ENCODE measurements at places on chromosomes 12 and 14.

GRCh38 chr14:69993326-69993725 is 114.1 kb downstream of the SMOC1 start:
- no peak for DNase-seq

DNA sequence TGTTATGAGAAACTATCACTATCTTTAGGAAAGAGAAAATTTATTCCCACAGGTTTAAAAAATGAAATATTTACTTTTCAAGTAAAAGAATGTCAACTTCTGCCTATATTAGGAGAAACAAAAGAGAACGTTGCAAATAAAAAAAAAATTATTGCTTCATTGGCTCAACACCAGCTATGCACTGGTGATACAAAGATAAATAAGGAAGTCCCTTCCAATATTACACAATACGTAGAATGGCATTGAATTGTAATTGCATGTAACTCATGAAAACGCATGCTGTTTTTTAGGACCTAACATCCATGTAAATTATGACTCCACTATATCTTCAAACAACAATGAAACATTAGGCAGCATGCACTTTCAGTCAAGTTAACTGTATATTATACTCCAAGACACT is 56.4 kb upstream of the RERGL start:
- DNase-seq: no peak

DNA sequence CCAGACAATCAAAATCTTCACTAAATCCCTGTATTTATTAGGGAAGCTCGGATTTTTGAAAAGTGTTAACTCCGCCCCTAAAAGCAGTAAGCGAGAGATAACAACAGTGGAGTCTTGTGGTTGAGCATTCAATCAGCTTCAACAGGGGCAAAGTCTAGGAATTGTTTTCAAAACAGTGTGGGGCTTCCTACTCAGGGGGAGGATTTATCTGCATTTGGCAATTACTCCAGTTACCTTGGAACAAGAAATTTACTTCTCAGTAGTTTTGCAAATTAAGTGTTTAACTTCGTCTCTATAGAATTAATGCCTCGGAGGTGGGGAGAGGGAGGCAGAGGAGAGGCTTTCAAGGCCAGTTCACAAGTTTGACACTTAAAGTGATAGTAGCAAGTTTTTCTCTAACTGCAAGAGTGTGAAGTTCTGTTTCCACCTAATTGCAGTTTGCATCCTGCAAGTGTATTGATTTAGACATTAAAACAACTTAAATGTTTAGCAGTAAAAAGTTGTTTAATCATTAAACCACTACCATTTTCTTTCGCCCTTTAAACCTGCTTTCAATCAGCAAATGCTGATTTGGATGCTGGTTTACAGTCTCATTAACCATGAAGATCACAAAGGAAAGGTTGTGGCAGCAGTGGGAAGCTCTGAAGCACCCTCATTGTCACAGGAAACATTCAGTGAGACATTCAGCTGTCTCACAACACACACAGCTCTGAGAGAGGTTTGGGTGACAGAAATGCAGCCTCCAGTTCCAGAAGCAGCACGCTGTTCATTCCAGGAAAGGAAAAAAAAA is 102.0 kb downstream of the HMGA2 start:
- DNase-seq: no peak

DNA sequence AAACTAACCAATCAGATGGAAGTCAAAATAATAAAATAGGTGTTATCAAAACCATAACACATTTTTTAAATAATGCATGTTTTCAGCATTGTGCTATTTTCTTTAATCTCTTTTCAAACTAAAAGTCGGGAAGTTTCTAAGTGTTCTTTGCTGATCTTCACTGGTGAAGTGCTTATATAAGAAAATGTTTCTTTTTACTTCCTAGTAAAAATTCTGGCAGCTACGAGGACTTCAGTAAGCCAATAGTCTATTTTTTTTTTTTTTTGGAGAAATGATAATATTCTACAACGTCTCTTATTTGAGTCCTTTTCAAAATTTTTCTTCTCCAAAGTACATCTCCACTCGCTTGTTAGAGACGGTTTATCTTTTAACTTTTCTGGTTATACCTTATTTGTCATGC is 448.0 kb downstream of the SLC6A15 start:
- no peak for DNase-seq

DNA sequence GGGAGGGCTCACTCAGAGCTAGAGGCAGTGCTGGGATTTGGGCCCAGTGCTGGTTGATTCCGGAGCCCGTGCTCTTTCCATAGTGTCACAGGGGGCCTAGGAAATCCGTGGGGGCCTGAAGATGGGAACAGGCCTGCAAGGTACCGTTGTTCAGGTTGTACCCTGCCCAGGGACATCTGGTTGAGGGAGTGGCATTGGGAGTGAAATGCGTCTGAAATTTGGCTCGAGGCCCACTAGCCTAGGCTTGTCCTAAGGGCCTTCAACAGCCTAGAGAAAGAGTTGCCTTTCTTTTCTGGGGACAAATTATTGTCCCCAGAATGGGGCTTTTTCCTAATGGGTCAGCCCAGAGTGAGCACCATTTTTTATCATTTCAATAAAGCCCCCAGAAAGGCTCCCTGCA is 26.4 kb upstream of the FAM222A start:
- DNase-seq: no peak

DNA sequence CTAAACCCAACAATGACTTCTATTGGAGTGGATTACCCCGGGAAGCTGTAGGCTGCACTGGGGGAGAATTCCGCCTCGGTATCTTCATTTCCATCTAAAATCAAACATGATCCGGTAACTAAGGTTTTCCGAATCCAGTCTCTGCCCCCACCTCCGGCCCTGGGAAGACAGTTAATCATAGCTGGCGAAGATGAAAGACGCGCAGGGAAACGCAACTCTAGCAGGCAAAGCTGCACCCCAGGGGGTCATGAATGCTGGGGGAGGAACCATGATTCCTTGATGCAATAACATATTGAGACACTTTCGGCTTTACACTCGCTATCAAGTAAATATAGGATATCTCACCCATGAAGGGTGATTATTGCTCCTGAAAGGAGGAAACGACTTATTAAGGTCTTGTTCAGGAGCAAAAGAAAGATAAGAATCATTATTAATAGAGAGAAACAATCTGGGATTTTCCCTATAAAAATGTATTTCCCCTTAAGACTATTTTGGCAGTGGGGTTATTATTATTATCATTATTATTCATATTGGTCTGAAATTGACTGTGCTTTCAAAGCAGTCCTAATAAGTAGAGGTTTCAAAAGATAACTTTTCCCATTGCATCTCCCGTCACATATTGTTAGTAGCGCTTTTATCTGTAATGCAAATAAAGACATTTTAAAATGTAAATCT is 614.9 kb downstream of the VRK1 start:
- no peak for DNase-seq

DNA sequence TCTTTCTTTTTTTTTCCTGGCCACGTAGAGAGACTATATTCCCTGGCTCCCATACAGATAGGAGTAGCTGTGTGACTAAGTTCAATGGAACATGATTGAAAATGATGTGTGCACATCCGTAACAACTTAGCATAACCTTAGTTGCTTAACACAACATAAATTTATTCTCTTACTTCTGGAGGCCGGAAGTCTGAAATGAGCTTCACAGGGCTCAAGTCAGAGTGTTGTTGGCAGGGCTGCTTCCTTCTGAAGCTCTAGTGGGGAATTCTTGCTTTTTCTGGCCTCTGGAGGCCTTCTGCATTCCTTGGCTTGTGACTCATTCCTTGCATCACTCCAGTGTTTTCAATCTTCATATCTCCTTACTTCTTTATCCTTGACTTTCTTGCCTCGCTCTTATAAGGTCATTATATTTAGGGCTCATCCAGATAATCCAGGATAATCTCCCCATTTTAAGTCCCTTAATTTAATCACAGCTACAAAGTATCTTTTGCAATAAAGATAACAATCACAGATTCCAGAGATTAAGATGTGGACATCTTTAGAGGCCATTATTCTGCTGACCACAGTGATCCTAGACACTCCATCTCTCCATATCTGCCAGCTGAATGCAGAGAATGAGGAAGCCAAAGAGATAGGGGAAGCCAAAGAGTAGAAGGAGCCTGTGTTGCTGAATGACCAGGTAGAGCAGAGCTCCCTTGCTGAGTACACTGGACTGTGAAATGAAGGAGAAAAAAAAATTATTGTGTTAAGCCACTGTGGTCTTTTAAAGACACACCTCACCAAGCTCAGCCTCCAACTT is 21.0 kb upstream of the SNX6 start:
- no peak for DNase-seq

DNA sequence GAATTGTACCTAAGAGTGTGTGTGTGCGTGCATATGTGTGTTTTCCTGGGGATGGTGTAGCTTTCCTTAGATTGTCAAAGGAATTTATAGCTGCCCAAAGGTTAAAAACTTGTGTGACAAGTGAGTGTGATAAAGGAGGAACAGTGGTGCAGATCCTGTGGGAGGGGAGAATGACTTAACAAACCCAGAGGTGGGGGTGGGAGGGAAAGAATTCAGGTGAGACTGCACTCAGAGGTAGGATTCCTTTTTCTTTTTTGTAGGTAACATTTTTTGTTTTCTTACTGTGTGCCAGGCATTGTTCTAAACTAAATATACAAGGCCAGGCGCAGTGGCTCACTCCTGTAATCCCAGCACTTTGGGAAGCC is 45.3 kb upstream of the SINHCAF start:
- no peak for DNase-seq

DNA sequence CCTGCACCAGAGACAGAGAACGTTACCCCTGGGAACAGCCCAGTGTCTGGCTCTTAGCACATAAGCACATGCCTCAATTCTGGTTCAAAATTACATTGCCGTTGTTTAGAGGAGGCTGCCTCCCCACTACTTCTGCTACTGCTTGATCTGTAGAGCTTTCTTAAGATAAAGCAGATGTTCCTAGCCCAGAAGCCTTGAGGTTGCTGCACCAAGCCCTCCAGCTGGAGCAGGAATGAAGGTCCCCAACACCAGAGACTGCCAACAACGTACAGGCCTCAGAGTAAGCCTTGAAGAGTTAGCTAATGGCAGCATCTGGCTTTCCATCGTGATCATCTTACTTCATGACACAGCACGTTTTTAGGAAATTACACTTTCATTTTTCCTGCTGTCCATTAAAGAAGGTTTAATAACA is 34.7 kb upstream of the AMIGO2 start:
- no peak for DNase-seq
